CD8-positive, alpha-beta memory T cell (primary cell): ENCODE measurements at places on chromosomes 2 and 18. TPM values are rescaled to one million over a fixed set of nuclear protein-coding genes. Genes with fewer than 3 reads are reported as not detected.

Gene ACMSD
- not detected for polyA plus RNA-seq

Gene DES
- polyA plus RNA-seq, result not detected

Gene TUBA4B
- not detected for polyA plus RNA-seq

Gene CDH7
- not detected for polyA plus RNA-seq

Gene IL36A
- not detected for polyA plus RNA-seq

Gene EPAS1
- 1.4 TPM for polyA plus RNA-seq

Gene TBR1
- polyA plus RNA-seq, result not detected

Gene MBP
- polyA plus RNA-seq, result 196 TPM

Gene GULP1
- polyA plus RNA-seq, result not detected
